NCI-H748 treated with DMSO at 0.1 percent for 48 hours (cell line): ENCODE measurements at places on chromosomes 1 and 21.

- no peak for DNase-seq
Observed at GRCh38 chr1:107272321-107272720, 131.5 kb downstream of the NTNG1 start.

- DNase-seq = no peak
Observed at GRCh38 chr21:43210454-43211071, 41.8 kb downstream of the CRYAA start.

- DNase-seq = peak; percentile 15
Observed at GRCh38 chr1:239386453-239387303, at the start of gene CHRM3. Gene CHRM3, plus strand, starts transcription at chr1:239386568. Its CDS starts 520,884 bp downstream, at chr1:239907452.

DNA sequence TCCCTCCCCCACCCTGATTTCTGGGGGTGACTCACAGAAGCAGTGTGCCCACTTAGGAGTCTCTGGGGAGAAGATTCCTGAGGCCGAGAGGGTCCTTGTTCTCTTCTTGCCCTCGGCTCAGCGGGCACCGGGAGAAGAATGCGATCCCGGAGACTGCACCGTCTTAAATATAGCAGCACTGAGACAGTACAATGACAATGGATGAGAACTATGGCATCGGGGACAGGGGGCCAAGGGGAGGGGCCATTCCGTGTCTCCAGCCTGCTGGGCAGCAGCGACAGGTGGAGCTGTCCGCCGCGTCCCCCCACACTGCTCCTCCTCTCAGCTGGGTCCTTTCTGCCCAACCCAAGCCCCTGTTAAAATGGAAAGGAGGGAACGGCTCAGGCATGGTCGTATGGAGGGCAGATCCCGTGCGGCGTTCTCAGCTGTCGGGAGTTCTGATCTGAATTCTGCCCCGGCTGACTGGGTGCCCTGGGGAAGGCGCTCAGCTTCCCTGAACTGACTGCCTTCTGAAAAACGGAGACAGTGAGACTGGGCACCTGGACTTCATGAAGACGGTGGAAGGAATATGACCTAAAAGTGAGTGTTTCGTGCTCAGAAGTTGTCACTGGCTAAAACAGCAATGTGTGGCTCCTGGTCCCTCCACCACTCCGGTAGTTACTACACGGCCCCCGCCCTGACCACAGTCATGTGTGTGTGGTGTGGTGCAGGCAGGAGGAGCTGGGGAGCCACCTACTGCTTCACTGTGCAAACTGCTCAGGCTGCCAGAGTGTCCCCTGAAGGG lies at the start of gene MYOM3:
Gene MYOM3 (minus strand): TSS at position 140 of the 784 bp plus-strand sequence. CDS start 3,499 bp downstream, outside the sequence.
- DNase-seq = no peak

DNA sequence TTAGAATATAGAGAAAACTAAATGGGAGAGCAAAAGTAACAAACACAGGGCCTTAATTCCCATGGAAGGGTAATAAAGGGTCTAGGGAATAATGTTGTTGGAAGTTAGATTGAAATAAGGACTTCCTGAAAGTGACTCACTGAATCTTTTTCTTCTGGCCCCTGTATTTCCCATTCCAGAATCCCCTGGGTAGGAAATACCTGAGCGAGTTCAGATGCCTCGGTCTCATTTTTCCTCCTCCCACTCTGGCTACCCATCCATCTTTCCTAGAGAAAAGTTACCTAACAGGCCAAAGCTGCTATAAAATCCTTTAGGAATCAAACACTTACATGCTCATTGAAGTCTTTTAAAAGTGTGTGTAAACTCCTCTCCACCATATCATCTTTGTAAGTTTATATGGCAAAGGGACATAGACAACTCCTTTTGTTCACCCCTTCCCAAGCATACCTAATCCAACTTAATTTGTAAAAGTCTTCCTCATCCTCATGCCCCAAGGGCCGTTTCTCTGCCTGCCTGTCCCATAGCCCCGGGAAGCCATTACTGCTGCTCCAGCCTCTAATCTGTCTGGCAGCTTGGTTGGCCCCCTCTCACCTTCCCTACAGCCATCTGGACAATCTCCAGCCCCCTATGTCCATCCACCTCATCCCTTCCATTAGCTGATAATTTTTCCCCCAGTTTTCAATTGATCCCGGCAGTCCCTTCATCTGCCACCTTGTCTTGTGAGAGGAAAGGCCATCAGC lies 3.3 kb upstream of the MEF2D start:
- DNase-seq = no peak

- no peak for DNase-seq
Observed at GRCh38 chr1:53982763-53983104, 35.3 kb downstream of the LDLRAD1 start.

DNA sequence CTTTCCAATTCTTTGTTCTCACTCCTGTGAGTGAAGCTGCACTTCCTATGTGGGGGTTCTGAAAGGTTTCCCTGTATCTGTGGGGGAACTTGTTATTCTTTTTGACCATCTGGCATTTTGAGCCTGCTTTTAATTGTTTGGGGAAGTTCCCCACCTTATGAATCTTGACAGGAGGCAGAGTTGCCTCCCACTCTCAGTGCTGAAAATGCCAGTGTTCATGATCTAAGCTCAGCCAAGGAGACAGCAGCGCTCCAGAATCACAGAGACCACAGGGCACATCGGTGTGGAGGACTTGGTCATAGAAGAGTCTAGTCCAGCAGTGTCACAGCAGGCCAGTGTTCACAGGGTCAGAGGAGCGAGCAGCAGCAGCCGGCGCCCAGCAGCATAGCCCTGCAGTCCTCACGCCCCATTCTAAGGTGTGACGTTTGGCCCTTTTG lies 63.8 kb upstream of the PRDX6 start:
- DNase-seq = no peak

- no peak for DNase-seq
Observed at GRCh38 chr1:215256936-215257679, 174.6 kb downstream of the KCNK2 start.

- no peak for DNase-seq
Observed at GRCh38 chr1:23931491-23931880, 18.3 kb upstream of the CNR2 start.

- no peak for DNase-seq
Observed at GRCh38 chr1:37472281-37472680, 2.1 kb upstream of the ZC3H12A start.

DNA sequence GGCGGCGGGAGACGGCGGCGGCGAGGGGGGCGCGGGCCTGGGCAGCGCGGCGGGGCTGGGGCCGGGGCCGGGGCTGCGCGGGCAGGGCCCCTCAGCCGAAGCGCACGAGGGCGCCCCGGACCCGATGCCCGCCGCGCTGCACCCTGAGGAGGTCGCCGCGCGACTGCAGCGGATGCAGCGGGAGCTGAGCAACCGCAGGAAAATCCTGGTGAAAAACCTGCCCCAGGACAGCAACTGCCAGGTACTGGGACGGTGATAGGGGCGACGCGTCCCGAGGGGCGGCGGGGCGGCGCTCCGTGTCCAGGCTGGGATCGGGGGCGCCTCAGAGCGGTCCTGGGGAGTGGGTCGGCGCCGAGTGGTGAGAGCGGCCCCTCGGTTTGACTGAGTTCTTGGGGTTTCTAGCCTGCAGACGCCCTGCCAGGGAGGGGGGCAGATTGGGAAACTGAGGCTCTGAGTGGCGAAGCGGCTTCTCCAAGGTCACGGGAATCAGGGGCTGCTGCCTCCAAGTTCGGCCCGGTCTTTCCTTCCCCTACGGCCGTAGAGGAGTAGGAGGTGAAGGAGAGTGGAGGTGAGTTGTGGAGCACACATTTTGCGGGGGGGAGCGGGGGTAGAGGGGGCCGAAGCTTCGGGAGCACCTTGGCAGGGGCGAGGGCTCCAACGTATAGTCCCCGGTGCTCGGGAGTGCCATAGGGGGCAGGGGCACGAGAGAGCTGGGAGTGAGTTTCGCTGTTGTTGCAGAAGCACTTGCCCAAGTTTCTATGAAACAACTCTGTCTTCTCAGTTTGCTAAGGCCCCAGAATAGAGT lies 508 bp downstream of the RAVER2 start:
- DNase-seq = peak; percentile 18

GRCh38 chr1:52662645-52663313 lies 29.8 kb downstream of the SHISAL2A start:
- DNase-seq = no peak

DNA sequence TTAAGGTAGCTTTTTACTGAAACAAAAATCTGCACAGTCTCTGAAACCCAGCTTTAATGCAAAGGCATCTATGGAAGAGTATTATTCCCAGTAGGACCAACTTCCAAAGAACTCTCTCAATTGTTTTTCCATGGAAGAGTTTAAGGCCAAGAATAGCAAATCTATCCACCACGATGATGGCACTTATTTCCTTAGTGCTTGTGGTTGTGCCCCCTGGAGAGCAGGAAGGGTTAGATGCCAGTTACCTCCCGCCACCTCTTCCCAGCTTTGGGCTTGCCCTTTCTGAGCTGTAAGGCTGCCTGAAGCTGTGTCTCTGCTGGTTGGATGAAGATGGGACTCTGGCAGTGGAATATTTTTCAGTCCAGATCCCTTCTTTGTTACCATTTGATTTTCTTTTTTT lies 4.8 kb upstream of the ATP1A1 start:
- DNase-seq = no peak

DNA sequence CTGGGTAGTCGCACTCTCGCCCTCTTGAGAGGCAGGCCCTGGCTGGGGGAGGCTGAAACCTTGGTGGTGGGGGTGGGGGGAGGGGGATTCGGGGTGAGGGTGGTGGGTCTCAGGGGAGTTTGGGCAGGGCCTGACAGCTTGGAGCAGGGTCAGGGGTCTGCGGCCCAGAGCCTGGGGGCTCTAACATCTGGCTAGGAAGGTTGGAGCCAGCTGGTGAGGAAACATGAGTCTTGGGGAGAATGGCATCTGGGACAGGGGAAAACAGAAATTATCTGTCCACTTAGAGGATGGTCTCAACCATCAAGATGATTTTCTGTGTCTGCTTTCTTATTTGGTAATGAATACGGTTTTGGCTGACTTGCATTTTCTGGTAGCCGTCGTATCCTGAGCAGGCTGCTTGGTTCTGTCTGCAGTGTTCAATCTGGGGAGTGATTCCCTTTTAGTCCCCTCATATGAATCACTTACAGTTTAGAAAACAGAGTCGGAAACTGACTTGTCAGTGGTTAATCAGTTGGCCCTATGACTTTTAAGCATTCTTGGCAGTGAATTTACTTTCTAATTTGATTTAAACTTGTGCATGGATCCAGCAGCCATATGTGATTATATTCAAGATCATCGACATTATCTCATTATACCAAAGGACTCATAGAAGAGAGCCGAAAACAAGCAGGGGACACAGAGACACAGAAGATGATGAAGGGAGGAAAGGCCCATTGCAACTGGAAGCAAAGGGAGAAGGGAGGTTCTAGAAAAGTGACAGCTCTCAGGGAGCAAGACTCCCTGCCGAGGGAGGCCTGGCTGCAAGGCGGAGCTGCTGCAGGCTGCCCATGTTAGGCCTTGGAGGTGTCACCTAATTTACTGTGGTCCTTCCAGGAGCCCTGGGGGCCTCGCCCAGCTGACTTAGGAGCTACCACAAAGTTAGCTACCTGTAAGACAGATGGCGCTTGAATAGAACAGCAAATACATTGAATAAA lies 237.6 kb downstream of the SDCCAG8 start:
- no peak for DNase-seq

DNA sequence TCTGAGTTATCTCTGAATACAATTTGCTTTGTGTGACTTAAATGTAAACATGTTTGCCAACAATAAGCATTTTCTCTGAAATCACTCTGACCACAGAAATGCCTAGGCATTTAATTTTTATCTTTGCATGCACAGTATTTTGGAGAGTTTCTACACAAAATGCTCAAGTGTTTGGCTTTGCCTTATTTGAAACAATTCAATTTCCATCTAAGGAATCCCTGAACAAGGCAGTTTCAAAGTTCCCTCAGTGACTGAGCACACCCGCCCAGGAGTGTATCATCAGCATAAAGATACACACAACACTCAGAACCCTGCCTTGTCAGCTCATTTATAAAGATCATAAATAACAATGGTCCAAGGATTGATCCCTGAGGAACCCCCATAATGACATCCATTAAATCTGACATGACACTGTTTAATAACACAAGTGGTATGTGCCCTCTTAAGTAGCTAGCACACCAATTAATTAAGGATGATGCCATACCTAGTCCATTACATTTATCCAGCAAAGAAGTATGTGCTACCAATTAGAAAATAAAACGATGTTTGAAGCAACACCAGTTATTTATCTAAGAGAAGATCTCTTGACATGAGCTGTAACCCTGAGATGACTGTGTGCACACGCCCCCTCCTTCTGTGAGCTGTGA lies 585.8 kb downstream of the ADGRL2 start:
- DNase-seq = no peak

DNA sequence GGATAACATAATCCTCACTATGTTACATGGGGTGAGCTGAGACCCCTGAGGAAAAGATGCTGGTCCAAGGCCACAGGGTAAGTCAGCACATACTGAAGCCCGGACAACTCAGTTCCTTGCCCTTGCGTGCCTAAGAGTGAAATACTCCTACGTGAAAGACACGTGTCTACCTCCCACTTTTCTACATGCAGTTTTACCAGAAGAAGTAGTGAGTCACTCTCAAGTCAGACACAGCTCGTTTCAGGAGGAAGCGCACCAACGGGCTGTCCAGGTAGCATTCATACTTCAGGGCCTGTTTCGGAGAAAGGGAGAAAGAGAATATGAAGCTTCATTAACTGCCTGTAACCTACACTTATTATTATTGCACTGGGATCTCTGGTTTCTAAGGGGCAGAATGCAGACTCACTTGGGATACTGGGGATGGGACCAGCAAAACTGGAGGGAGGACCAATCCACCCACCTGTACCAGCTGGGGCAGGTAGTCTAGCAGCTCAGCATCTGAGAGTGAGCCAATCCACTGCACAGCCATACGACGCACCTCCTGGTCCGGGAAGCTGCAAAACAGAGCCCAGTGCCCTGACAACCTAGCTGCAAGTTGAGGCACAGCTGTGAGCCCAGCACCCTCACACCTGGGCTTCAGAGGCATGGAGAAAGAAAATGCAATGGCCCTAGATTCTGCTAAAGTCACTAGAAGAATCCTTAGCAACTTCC lies 32.4 kb upstream of the PPP1R15B start:
- DNase-seq = no peak

- no peak for DNase-seq
Observed at GRCh38 chr21:43667191-43667904, 8.0 kb downstream of the RRP1B start.

GRCh38 chr1:111251570-111251969 lies 24.1 kb downstream of the CHI3L2 start:
- no peak for DNase-seq

DNA sequence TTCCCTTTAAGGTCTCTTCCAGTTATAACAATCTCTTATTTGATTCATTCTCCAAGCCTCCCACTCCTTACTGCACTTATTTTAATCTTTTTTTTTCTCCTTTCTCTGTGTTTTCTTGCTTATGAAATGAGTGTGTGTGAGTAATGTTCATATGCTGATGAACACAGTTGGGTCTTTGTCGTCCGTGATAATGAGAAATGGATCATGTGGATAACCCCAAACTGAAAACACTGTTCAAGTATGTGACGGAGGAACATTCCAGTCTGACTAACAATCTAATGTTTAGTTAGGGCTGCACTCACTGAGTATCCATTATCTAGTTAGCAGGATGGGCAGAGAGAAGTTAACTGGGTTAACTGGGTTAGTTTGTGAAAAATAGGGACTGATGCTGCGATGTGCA lies 253.1 kb upstream of the DUSP10 start:
- no peak for DNase-seq

DNA sequence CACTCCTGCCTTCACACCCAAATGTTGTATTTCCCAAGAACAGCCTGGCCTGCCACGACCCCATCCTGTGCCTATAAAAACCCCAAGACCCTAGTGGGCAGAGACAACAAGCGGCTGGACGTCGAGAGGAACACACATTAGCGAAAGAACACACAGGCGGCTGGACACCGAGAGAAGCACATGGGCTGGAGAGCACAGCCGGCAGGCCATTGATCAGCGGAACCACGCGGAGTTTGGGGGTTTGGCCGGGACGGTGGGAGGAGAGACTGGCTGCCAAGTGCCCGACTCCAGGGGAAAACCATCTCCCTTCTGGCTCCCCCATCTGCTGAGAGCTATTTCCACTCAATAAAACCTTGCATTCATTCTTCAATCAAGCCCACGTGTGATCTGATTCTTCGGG lies 10.4 kb upstream of the DESI2 start:
- no peak for DNase-seq
